Epithelial cell of proximal tubule (primary cell): ENCODE measurements at places on chromosomes 12 and 14. TPM values are rescaled to one million over a fixed set of nuclear protein-coding genes. Genes with fewer than 3 reads are reported as not detected.

OVCH1 gene
- total RNA-seq, result not detected in 2 replicates

GAS2L3 gene
- total RNA-seq, result 20.0 and 21.7 TPM in 2 replicates

- DNase-seq, result no peak
Observed at GRCh38 chr14:74400919-74401503, 25.0 kb downstream of the SYNDIG1L start.

DNA sequence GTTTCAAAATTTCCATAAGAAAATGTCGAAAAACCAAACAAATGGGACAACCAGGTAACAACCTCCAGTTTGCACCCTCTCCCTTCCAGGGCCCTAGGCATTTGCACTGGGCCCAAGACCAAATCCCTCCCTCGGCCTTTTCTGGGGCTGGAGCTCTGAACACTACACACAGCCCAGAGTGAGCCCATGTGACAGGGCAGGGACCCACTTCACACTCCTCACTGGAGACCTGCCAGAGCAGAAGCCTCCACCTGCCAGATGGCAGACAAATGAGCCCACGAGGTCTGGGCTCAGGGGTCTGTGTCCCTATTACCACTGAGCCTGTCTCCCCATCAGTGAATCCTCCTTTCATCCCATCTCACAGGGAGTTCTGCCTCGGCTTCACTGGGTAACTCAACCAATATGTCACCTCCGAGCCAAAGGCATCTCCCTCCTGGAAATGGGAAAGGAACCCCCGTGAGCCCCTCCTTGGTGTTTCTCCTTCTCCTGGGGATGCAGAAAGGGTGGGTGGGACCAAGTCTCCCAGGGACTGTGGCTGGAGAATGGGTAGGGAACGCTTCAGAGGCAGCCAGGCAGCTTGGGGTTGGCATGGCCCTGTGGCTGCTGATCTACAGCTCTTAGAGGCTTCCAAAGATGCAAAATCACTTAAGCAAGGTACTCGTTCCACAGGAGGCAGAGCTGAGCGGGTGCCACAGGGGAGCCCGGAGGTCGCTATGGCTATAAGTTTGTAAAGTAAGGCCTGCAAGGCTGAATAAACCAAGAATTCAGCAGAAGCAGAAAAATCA, 10.6 kb downstream of the VWF start:
- no peak for DNase-seq

- DNase-seq, result no peak
Observed at GRCh38 chr12:8698879-8699278, 1.1 kb downstream of the RIMKLB start.

DNA sequence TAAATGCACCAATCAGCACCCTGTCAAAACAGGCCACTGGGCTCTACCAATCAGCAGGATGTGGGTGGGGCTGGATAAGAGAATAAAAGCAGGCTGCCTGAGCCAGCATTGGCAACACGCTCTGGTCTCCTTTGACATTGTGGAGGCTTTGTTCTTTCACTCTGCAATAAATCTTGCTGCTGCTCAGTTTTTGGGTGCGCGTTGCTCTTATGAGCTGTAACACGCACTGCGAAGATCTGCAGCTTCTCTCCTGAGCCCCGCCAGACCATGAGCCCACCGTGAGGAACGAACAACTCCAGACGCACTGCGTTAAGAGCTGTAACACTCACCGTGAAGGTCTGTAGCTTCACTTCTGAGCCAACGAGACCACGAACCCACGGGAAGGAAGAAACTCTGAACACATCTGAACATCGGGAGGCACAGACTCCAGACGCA, 8.4 kb upstream of the PIANP start:
- DNase-seq, result no peak

DNA sequence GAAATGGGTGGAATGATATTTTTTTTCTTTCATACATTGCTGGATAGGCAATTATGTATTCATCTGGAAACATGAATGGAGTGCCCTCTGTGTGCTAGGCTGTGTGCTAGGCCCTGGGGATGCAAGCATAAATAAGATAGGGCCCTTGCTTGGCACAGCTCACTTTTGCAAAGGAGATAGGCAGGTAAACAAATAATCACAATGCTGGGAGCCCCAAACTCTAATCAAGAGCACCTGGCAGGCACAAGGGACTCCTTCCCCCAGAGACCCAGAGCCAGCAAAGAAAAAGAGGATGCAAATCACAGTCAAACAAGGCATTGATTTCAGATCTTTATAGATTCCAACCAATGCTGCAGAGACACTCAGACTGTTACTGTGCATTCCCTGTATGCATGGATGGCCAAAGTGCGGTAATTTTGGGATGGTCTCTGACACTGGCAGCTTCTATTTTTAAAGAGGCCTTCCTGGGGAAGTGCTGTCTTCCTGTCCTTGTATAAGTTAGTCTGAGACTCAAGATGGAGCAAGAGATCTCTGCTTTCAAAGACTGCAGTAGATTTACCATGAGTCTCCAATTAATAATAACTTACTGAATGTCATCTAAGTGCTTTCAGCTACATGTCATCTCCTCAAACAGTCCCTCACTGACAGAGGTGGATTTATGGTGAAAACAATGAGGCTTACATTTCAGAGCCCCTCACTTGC, 45.1 kb upstream of the CPM start:
- DNase-seq, result no peak

DNA sequence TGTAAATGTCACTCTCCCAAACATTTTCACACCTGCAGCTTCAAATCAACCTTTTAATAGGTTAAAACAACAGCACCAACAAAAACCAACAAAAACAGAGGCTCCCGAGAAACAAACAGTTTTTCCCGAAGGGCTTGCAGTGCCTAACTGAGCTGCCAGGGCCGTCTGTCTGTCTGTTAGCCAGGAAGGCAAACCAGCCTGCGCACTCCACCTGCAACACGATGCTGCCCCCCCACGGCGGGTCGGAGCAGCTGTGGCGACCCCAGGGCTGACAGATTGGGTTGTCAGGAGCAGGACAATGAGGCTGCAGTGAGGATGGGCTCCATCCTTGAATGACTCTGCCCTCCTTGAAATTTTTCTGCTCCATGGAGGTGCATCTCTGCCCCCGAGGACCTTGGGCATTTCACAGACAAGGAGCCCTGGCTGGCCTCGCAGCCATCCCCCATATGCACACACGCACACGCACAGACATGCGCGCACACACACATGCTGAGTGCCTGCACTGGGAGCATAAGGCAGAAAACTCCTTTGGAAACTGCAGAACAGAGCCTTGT, 2.6 kb downstream of the RTL1 start:
- DNase-seq, result no peak
